ENCODE measurements at places on chromosomes 12 and 14.
A peak's percentile ranks its signal among the peaks of the same experiment; 100 is the strongest.

DNA sequence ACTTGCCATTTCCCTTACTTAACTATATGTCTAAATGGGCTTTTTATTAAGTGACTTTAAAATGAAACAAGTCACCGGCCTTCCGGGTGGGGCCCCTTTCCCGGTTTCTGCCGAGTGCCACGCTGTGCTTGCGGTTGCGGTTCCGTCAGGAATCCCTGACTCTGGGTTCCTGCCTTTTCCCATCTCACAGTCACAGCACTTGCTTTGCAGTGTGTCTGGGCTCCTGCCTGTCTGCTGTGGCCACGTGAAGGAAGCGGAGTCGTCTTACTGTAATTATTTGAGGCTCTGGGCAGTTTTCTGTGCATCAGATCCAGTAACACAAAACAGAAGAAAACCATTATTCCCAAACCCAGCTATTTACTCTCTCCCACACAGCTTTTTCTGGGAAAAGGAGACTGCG is 44.0 kb upstream of the FRMD6 start:
- no peak for DNase-seq

GRCh38 chr14:56331592-56332216 is 213.5 kb downstream of the PELI2 start:
- DNase-seq: no peak

DNA sequence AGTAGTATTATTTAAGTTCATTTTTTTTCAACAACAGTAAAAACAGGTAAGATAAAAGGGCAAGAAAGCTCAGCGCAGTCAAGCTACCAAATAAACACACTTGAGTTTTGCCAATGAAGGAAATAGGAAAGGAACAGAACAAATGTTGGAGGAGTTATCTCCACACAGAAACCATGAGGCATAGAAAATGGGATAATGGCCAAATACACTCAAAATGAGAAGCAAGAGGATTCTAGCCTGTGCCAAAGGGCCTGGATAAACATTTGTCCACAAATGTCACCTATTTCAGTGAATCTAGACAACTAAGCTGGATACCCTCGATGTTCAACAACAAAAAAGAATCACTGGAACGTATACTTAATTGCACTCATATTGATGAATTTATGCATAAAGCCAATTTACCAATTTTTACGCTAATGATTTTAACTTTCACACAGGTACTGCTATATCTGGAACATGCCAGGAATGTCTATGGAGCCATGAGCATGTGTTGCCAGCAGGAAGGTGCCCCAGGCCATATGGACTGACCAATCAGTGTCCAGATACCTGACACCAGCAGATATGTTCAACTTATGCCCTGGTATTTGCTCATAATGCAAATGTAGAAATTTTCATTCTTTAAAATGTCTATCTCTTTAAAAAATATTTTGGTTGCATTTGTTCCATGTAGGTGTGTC is 21.1 kb downstream of the ST8SIA1 start:
- no peak for DNase-seq

DNA sequence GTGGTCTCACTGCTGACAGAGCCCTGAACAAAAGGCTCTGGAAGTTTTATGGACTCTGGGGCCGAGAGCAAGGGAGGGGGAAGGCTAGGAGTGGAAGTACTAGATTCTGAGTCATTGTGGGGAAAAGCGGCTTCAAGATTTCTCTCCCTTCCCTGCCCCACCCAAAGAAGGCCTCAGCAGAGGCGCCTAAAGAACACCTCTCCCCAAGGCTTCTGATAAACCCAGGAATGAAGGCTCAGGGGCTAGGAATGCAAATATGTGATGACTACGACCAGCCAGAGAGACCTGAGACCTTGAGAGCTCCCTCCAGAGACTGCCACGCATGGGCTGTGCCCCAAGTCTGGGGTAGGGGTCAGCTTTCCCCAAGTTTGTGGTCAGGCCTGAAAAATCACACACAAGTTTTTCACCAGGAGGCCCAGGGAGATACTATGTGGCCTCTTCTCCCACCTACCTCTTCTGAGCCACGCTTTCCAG is 130.7 kb upstream of the HIF1A start:
- DNase-seq: peak; percentile 24

DNA sequence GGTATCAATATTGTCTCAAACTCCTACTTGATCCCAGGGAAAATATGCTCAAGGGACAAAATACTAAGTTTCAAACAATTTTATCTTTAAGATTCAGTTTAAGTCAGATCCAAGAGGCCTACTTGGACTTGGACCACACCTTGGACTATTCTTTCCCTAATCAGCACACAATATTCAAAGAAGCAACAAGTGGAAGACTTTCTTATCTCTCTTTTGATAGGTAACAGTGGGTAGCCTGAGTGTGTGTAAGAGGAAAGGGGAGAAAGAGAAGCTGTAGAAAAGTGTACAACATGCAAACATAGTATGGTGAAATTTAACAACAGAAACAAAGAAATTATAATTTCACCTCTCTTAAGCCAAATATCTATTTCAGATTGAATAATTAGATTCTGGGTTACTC is 6.5 kb downstream of the CERS5 start:
- DNase-seq: no peak

GRCh38 chr12:109760930-109761921 is 47.6 kb downstream of the FAM222A start:
- no peak for DNase-seq

- no peak for DNase-seq
Measured at GRCh38 chr14:49480979-49481498, 105.1 kb downstream of the RPS29 start.

DNA sequence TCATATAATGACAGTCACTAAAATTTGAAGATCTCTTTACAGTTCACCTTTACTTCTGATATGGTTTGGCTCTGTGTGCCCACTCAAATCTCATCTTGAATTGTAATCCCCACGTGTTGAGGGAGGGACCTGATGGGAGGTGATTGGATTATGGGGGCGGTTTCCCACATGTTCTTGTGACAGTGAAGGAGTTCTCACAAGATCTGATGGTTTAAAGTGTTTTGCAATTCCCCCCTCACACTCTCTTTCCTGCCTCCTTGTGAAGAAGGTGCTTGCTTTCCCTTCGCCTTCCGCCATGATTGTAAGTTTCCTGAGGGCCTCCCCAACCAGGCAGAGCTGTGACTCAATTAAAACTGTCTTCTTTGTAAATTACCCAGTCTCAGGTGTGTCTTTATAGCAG is 27.3 kb upstream of the CD9 start:
- no peak for DNase-seq

DNA sequence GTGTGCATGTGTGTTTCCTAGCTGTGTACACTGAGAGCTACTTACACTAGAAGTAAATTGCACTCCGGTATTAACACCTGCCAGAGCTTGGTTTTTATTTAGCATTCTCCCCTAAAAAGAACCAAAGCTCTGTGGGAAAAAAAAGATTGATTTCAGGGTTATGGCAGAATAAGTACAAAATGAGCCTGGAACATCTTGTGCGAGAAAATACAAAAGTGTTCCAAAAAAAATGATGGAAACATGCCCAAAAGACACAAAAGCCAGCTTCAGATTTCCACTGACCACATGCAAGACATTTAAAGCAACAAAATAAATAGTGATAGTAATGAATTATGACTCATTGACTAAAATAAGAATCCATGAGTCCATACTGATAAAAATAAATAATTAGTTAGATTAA is 188.3 kb downstream of the GXYLT1 start:
- no peak for DNase-seq

DNA sequence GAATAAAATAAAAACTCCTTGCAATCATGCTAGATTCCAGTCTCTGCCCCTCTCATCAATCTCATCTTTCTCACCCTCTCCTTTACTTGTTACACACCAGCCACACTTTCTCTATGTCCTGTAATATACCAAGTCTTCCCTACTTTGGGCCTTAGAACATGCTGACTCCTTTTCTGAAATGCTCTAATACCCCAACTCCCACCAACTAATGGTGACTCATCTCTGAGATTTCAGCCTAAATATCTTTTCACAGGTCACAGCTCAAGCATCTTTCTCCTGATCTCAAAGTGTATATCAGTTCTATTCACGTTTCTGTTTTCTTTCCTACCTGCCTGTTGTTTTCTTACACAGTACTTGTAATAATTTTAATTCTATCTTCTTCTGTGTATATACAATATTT is 378.9 kb upstream of the PRICKLE1 start:
- no peak for DNase-seq

- no peak for DNase-seq
Measured at GRCh38 chr12:124075841-124076240, 102.8 kb downstream of the ZNF664 start.

GRCh38 chr12:75564852-75565251 is 53.4 kb upstream of the KRR1 start:
- DNase-seq: no peak

- DNase-seq: no peak
Measured at GRCh38 chr14:39474416-39474911, 42.2 kb upstream of the FBXO33 start.

GRCh38 chr14:96902004-96902403 is 104.8 kb downstream of the VRK1 start:
- DNase-seq: no peak

DNA sequence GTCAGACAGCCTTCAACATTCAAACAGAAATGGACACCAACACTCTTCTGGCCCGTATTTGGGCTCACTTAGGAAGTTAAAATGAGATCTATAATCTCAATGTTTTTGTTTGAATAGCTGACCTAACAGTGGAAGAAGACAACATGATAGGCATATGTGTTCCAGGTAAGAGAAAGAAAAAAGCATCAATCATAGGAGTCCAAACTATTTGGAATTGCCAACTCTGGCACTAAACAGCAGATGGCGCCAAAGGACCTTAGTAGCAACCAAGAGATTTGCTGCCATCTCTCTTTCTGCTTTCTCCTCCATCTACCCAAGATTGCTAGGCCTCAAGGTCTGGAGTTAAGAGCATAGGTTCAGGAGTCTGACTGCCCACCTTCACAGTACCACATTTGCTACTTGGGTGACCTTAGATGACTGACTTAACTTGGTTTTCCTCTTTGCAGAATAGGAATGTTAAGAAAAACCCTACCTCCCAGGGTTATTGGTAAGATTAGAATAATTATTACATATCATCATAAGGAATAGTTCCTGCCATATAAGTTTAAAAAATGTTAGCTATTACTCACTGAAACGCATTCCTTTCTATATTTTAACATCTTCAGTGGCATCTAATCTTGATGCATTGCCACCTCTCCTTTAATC is 30.2 kb downstream of the PEX5 start:
- DNase-seq: peak; percentile 46

DNA sequence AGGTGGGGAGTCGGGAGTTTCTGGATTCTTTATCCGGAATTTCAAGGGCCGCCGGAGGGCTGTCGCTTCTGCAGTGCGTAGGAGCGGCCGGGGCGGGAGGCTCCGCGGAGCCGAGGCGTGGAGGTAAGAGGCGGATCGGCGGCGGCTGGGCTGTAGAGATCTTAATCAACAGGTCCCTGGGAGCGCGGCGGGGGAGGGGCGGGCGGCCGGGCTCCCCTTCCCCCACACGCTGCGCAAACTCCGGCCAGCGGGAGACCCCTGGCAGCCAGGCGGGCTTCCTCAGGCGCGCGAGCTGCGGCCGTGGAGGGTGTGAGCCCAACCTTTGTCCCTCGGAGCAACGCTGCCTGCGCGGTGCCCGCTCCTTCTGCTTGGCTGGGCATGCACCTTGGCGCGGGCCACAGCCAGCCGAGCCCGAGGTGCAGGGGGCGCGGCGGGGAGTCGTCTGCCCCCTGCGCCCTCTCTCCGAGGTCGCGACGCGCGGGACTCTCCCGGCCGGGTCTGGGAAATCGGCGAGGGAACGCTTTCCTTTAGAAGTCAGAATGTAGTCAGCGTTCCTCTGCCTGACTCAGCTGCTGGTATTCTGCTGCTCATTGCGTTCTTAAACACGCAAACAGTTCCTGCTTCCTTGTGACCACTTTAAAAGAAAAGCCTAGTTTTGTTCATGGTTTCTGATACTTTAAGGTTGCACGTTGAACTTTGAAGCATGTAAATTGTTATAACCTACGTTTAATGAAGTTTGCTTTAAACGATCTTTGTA is at the start of gene PALS1:
TSS of gene PALS1 (plus strand) at position 25 of the 757 bp plus-strand sequence. CDS start 37,736 bp downstream, outside the sequence.
- DNase-seq: no peak

- no peak for DNase-seq
Measured at GRCh38 chr14:21025371-21026273, 761 bp upstream of the NDRG2 start.

DNA sequence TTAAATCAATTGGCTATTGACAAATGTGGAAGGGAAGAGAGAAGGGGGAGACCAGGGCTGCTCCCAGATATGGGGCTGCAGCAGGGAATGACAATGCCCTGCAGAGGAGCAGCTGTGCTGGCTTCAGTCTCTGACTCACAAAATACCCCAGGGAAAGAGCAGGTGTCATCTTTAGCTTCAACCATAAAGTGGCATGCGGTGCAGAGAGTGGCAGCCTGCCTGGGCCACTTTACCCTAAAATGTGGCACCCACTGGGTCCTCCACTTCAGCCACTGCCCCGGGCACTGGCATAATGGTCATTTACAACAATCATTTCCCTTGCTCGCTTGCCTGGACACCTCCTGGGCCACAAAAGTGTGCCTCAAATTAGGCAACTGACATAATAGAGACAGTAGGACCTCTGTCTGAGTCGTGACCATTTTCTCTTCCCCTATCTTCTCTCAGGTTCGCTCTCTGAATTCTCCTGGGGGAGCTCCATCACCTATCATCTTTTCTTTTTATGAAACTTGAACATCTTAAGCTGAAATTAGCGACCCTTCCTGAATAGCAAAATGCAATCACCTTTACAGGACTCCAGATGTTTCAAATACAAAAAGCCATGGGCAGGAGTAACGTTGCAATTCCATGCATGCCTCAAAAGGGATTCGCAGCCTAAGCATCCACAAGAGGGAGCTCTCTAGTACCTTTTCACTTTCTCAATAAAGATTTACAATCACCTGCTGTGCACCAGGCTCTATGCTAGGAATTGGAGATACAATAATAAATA is 179.9 kb upstream of the ATF7IP start:
- DNase-seq: no peak

- DNase-seq: no peak
Measured at GRCh38 chr12:40376533-40377267, 151.9 kb downstream of the LRRK2 start.
